ENCODE measurements at places on chromosomes 2 and 18.
A peak's percentile ranks its signal among the peaks of the same experiment; 100 is the strongest.

GRCh38 chr18:74533666-74534065, 634 bp upstream of the CNDP1 start:
- no peak for DNase-seq

DNA sequence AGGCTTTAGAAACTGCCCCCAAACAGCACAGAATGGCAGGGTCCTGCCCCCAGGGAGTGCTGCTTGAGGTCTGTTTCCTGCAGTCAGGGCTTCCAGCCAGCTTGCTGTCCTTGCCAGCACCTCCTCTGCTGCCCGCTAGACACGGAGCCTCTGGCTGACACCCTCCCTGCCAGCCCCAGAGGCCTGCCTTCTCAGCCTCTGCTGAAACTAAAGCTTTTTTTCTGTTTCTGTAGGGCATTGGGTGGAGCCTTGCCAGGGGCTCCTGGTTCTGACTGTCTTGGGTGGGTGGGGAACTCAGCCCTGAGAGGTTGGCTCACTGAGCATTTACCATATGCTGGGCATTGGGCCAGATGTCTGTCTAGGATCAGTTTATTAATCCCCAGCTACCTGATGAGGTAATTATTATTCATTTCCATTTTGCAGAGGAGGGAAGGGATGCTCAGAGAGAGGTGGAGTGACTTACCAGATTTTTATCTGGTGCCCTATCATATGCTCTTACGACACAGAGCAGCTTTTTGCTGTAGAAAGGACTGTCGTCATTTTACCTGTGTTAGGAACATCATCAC, 35.4 kb downstream of the INPP4A start:
- peak; percentile 54 for DNase-seq

DNA sequence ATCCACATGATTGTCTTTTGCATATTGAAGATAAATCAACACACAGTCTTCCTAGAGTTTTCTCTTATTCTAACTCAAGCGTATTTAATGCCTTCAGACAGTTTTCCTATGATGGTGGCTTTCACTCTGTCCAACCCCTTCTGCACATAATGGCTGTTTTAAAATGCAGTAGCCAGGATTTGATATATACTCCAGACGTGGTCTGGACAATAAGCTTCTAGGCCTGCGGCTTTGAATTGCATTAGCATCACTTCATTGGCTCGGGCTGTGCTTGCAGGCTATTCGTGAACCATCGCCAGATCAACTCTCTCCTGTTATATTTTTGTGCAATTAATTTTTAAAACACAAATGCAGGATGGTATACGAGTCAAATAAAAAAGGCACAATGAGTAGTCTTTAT, 235.3 kb downstream of the BCL2 start:
- DNase-seq, result no peak

GRCh38 chr2:2026252-2026831, 282.0 kb upstream of the PXDN start:
- no peak for DNase-seq

GRCh38 chr18:41391616-41392595, 563.1 kb upstream of the PIK3C3 start:
- peak; percentile 72 for DNase-seq

Data from fibroblast of lung (primary cell).